SK-N-SH (cell line): ENCODE measurements at places on chromosomes 5 and 9. TPM values are rescaled to one million over a fixed set of nuclear protein-coding genes. Genes with fewer than 3 reads are reported as not detected.

The CMYA5 gene
- 0.12 and 0.21 TPM in 2 replicates for polyA plus RNA-seq

- DNase-seq: no peak
Observed at GRCh38 chr5:180364306-180364856, 11.2 kb upstream of the GFPT2 start.

The NUTM2G gene
- polyA plus RNA-seq: not detected in 2 replicates

The PAEP gene
- 0.08 TPM in 1 of 2 replicates, not detected in the other for polyA plus RNA-seq

DNA sequence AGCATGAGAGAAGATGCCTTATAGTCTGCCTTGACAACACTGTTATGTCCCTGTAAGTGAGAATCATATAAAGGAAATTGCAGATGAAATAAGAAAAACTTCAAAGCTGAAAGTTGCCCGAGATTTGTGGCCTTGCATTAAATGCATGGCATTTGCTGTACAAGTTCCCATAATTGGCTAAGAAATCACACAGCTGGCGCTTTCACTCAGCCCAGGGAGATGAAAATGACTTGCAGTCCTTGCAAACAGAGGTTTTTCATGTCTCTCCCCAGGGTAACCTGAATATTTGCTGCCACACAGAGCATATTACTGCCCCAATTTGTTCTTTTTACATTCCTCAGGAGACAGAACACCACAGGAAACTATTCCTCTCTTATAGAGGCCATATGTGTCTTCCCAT lies 174.8 kb downstream of the FAM114A2 start:
- DNase-seq: no peak

The ECM2 gene
- polyA plus RNA-seq: 0.16 and 0.20 TPM in 2 replicates

- no peak for DNase-seq
Observed at GRCh38 chr5:53406630-53407316, 73.7 kb upstream of the FST start.

DNA sequence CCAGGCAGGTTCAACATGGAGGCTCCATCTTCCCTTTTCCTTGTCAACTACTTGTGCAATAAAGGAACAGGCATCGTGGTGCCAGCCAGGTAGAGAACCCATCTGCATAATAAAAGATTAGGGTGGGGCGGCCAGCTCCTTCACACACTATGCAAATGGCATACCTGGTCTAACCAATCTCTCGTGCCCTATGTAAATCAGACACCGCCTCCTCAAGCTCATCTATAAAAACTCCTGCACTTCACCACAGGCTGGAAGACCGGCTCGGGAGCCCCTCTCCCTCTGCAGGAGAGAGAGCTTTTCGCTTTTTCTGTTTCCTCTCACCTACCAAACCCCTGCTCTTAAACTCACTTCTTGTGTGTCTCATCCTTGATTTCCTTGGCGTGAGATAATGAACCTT lies 244.3 kb upstream of the PUM3 start:
- DNase-seq: no peak

The STARD4 gene
- 10.0 and 11.0 TPM in 2 replicates for polyA plus RNA-seq

The SIT1 gene
- polyA plus RNA-seq: not detected in 2 replicates

DNA sequence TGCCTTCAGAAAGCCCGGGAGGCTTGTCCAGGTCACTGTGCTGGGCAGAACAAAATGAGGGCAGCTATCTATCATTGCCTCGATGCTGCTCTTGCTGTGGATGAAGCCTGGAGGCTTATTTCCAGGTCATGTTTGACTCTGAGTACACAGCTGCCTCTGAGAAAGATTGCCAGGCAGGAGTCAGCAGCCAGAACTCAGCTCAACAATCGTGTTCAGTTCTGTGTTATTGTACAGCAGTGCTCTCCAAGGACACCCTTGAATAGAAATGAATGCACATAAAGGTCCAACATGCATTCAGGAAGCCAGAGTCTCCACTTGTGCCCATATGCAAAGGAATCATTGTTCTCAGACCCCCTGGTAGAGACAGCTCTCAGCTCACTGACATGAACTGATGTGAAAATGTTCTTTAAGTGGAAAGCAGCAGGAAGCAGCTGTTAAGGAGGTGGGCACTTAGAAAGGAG lies 61.7 kb upstream of the ZFR start:
- no peak for DNase-seq

The TMEM141 gene
- polyA plus RNA-seq: 112 and 135 TPM in 2 replicates

- no peak for DNase-seq
Observed at GRCh38 chr9:101731429-101731828, 7.0 kb downstream of the GRIN3A start.

- no peak for DNase-seq
Observed at GRCh38 chr5:105619725-105620124, 2051.0 kb downstream of the EFNA5 start.

The PNPLA7 gene
- 0.88 and 0.99 TPM in 2 replicates for polyA plus RNA-seq

The PDGFRB gene
- polyA plus RNA-seq: 25.9 and 32.1 TPM in 2 replicates

GRCh38 chr5:130141659-130142320 lies 237.5 kb downstream of the CHSY3 start:
- peak; percentile 0 for DNase-seq

The LPAR1 gene
- 9.4 and 12.3 TPM in 2 replicates for polyA plus RNA-seq

The KCNMB1 gene
- polyA plus RNA-seq: not detected in 2 replicates

DNA sequence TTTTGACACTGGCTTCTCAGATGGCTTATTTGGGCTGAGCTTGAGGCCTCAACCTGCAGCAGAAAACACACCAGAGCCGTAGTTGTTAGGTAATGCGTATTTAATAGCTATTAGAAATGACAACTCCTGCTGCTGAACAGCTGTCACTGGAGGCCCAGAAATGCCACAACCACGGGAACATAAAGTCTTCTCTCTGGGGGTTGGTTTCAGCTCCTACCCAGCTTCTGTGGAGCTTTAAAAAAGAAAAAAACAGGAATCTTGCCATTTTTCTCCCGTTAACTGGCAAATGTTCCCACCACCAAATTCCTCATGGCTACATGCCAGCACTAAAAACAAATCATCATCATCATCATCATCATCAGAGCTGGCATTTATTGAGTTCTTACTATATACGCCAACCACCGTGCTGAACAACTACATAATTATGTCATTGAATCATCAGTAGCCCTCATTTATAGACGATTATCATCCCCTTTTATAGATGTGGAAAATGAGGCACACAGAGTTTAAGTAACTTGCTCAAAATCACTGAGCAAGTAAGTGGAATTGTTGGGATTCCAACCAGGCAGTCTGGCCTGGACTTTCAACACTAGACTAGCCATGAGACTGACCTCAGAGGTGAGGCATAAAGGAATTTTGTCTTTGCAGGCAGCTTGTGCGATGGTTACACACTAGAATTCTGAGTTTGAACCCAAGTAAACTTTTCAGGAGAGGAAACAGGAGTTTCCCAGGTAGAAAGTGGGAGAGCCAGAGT lies 185.3 kb upstream of the WWC1 start:
- no peak for DNase-seq

GRCh38 chr5:136022965-136023364 lies 5.8 kb upstream of the TGFBI start:
- DNase-seq: no peak

DNA sequence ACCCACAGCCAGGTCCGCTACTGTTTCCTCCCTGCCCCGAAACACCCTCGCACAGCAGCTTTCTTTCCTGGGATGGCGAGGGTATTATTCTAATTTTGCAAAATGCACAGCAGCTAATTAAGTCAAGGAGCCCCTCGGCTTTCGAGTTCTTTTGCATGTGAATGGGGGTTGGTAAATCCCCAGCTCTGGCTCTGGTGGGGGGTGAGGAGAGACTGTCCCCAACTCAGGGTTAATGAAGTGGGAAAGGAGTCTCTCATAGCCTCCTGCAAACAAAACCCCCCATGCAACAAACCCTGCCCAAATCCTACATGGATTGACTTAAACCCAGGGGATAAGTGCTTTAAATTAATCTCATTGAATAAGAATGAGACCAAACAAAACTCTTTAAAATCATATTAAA lies 8.8 kb downstream of the BARHL1 start:
- no peak for DNase-seq

GRCh38 chr5:125293726-125294125 lies 547.3 kb upstream of the ZNF608 start:
- DNase-seq: no peak

DNA sequence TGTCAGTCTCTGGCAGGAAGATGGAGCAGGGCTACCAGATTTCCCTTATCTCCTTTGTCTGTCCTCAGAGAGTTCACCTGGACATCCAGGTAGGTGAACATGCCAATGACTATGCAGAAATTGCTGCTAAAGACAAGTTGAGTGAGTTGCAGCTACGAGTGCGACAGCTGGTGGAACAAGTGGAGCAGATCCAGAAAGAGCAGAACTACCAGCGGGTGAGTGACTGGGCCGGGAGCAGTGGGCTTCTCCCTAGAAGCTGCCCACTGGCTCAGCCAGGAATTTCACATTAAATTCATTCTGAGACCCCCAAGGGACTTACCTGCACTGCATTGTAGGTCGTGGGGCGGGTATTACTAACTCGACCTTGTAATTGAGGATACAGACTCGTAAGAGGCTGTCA lies 2.1 kb downstream of the TMED9 start:
- no peak for DNase-seq

DNA sequence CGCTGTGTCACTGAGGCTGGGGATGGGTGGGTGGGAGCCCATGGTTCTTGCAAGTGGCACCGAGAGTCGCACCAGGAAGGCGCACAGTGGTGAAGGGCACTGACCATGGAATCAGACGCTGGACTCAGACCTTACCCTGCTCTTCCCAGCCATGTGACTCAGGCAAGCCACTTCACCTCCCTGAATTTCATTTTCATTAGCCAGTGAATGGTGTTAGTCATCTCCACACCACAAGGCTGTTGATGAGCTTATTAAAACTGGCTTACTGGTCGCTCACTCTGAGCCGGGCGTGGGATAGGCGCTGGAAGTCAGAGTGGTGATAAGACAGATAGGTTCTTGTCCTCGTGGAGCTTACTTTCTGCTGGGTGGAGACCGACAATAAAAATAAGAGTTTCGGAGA lies 25.1 kb downstream of the FGF18 start:
- DNase-seq: no peak

DNA sequence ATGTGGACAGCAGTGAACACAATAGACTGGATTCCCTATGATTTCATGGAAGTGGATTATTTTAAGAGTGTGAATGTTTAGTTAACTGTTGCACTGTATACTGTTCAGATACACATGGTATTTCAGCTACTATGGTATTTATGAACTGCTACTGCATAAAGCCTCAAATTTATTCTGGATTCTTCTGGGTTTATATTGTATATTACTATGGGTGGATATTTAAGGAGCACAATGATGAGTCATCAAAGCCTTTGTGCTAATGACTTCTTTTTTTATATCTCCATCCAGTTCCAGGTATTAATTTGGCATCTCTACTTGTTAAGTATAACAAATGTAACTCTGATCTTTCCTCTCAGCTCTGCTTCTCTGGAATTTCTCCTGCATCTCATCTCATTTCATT lies 6.8 kb downstream of the KDM4C start:
- DNase-seq: no peak

GRCh38 chr9:97366889-97367288 lies 45.0 kb upstream of the TDRD7 start:
- DNase-seq: no peak

DNA sequence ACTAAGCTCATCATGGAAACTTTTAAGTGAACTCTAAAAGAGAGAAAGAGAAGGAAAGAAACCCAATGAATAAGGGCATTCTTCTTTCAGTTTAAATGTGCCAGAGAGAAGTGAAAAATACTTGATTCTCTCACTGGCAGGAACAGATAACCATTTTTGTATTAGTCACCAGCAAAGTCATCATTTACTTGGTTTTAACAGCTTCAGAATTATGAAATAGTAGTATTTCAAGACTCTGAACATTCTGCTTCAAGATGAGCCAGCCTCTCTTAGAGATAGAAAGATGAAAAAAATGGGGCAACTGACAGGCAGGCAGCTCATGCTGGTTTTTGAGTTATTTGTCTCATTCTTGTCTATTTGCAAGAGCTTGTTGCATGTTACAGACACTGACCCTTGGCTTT lies 103.5 kb downstream of the GCNT1 start:
- DNase-seq: no peak

The PCAT7 gene
- 0.03 TPM in 1 of 2 replicates, not detected in the other for polyA plus RNA-seq
